H1 (cell line): ENCODE measurements at places on chromosomes 1 and 21. TPM values are rescaled to one million over a fixed set of nuclear protein-coding genes. Genes with fewer than 3 reads are reported as not detected.

TEDDM1 gene
- total RNA-seq: not detected in 2 replicates

BEND5 gene
- total RNA-seq: 6.5 and 7.5 TPM in 2 replicates

DNA sequence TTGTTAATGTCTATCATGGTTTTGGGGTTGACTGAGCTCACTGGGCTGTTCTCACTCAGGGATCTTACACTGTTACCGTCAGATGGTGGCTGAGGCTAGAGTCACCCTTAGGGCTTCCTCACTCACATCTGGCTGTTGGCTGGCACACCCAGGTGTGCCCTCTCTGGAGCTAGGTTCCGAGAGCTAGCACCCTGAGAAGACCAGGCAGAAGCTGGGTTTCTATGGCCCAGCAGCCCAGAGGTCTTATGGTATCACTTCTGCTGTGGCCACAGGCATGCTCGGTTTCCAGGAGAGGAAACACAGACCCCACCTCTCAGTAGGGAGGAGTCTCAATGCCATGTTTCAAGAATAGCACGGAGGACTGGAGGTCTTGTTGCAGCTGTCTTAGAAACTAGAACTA, 20.7 kb upstream of the KIF1B start:
- H3K27ac ChIP-seq: no peak overlapping the region
- H3K27me3 ChIP-seq: no peaks in the 10 kb centered on the region
- H3K36me3 ChIP-seq: no peaks in the 10 kb centered on the region
- H3K4me1 ChIP-seq: peaks cover 2% of the 10 kb centered on the region; the same call in 1 of the 2 replicates
- no peak overlapping the region for H3K4me3 ChIP-seq

DNA sequence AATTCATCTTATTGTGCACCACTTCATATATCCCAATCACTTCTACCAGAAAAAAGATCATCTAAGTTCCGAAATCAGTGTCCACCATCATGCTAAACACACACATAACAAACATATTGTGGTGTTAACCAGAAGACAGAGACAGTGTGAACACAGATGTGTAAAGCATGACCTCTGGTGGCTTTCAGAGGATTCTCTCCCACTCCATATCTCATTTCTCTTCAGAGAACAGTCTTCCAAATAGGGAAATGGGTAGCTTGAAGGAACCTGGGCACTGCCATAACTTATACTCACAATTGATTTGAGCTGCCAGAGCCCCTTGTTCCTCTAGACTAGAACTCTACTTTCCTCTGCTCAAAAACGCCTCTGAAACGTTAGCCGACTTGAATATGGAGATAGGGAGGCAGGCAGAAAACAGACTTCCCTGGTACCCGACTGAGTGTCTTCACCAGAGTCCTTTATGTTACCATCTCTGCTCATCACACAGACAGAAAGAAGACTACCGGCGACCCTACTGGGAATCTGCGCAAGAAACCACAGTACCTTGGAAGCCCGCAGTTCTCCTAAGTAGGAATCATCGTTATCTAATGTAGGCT, 1.8 kb upstream of the ELAPOR1 start:
- no peak overlapping the region for H3K27ac ChIP-seq
- H3K36me3 ChIP-seq: no peaks in the 10 kb centered on the region; the same call in 1 of the 2 replicates

- no peak for DNase-seq
- H3K27ac ChIP-seq: no peak overlapping the region
- H3K4me1 ChIP-seq: 0 out of 2 replicates have a peak, but pooled peaks cover 4% of the 10 kb centered on the region
- H3K27me3 ChIP-seq: peaks cover 11% of the 10 kb centered on the region
Observed at GRCh38 chr1:16607433-16607851, 5.9 kb downstream of the NBPF1 start.

PRAMEF15 gene
- total RNA-seq: not detected in 2 replicates

DNA sequence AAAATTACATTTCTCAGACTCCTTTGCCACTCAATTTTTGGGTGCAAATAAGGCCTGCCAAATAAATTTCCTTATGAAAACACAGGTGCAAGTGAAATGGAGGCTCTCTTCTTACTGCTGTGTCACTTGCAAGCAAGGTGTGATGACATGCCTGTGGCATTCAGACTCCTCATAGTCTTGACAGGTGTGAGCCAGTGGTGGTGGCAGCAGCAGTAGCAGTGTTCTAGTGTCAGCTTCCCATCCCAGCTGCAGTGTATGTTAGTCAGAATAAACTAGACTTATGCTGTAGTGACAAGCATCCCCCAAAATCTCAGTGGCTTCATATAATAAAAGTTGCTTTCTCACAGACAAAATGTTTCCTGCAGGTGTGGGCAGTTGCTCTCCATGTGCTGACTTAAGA, 3.8 kb upstream of the EEIG2 start:
- no peaks in the 10 kb centered on the region for H3K27me3 ChIP-seq
- H3K27ac ChIP-seq: no peak overlapping the region
- no peak overlapping the region for H3K4me3 ChIP-seq
- peaks cover 10% of the 10 kb centered on the region for H3K4me1 ChIP-seq
- no peaks in the 10 kb centered on the region for H3K36me3 ChIP-seq

DNA sequence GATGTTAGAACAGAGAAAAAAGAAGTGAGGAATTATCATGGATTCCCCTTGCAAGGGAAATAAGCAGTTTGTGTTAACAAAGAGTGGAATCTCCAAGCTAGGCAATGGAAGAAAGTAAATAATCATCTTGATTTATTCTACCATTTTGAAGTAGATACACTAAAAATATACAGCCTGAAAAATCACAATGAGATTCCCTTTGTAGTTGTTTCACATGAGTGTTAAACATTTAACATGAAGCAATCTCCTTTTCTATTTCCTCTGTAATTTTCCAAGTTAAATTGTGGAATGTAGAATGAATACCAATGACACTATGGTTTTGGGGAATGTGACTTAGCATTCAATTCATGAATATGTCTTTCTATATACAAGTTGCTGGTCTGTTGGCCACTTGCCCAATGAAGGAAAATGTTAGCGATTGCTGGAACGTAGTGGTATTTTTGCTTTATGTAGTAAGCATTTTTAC, 5.7 kb downstream of the TGFB2 start:
- H3K4me3 ChIP-seq: no peak overlapping the region
- DNase-seq: no peak
- H3K36me3 ChIP-seq: no peaks in the 10 kb centered on the region

ANGPTL7 gene
- total RNA-seq: not detected in 2 replicates

- DNase-seq: no peak
- no peak overlapping the region for H3K27ac ChIP-seq
- H3K27me3 ChIP-seq: no peaks in the 10 kb centered on the region
- no peaks in the 10 kb centered on the region for H3K4me1 ChIP-seq
Observed at GRCh38 chr1:184113251-184113650, 61.7 kb downstream of the TSEN15 start.

GRCh38 chr21:31446226-31446855, 102.3 kb upstream of the TIAM1 start:
- DNase-seq: no peak
- H3K4me1 ChIP-seq: no peaks in the 10 kb centered on the region
- H3K27ac ChIP-seq: no peak overlapping the region
- no peak overlapping the region for H3K4me3 ChIP-seq

IFNLR1 gene
- 9.2 and 10.1 TPM in 2 replicates for total RNA-seq

DNA sequence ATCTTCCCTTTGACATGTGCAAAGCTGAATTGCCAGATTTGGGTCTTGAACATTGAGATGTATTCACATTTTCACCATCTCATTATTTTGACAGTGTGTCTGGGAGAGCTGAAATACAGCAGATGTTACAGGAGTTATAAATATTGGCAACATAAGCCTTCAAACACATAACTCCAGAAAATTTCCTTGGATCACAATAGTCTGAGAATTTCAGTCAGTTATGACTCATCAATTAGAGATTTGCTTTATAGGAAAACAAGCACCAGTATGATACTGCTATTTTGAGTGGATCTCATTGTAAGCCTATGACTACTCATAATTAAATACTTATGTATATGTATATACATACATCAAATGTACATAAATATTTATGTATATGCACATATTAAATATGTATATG, 1171.8 kb downstream of the AMY1C start:
- no peaks in the 10 kb centered on the region for H3K36me3 ChIP-seq
- no peak overlapping the region for H3K27ac ChIP-seq
- no peaks in the 10 kb centered on the region for H3K4me1 ChIP-seq
- H3K4me3 ChIP-seq: no peak overlapping the region
- no peak for DNase-seq
- H3K27me3 ChIP-seq: no peaks in the 10 kb centered on the region

DNA sequence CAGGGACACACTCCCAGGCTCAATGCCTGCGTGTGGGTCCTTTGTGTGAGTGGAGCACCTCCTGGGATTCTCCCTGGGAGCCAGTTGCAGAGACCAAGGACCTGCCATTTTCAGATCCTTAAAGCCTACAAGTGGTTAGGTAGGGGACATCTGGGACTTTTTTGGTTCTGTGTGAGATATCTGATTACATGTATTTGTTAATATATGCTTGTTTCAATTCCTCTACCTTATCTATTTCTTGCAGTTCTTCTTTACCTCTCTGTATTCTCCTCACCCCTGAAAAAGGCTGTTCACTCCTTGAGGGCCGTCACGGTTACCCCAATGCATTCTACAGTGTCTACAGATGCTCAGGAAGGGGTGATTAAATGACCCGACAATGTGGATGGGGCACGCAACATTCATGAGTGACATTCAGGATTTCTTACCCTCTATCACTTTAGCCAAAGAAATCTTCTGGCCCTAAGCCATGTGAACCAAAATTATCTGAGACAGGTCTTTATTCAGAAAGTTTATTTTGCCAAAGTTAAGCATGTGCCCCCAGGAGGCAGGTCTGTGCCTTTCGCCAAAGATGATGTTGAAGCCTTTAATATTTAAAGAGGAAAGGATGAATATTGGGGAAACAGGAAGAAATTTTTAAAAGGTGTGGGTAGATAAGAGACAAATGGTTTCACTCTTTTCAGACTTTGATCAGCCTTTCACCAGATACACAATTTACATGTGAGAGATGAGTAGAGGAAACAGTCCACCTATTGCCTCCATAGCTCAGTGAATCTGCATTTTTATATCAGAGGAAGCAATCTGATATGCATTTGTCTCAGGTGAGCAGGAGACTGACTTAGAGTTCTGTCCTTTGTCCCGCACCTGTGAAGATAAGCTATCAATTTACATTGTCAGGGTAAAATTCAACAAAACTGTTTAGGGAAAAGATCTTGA, 44.6 kb upstream of the MPZL1 start:
- no peak overlapping the region for H3K27ac ChIP-seq
- no peak overlapping the region for H3K4me3 ChIP-seq
- no peaks in the 10 kb centered on the region for H3K4me1 ChIP-seq
- H3K36me3 ChIP-seq: no peaks in the 10 kb centered on the region

- H3K4me1 ChIP-seq: peaks cover 3% of the 10 kb centered on the region
- peak overlapping the region; percentile 64 for H3K4me3 ChIP-seq
- peak; percentile 80 for DNase-seq
- no peaks in the 10 kb centered on the region for H3K36me3 ChIP-seq
Observed at GRCh38 chr1:180912211-180912800, 391 bp upstream of the KIAA1614 start.

DNA sequence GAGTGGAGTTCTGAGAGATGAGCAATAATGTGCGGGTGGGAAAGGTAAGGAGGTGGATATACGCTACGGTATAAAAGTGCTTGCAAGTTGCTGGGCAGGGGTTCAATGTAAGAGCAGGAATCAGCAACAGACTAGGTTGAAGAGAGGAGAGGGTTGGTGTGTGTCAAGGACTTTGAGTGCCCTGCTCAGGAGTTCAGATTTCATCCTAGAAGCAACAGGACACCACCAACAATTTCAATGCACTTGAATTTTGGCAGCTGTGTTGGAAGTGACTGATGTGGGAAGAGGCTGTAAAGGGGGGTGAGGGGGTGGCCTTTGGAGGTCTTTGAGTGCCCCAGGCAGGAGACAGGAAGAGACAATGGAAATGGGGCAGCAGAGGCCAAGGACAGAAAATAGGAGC, 57.3 kb downstream of the RHOU start:
- H3K36me3 ChIP-seq: no peaks in the 10 kb centered on the region
- H3K4me1 ChIP-seq: no peaks in the 10 kb centered on the region
- no peak overlapping the region for H3K4me3 ChIP-seq
- DNase-seq: no peak
- no peaks in the 10 kb centered on the region for H3K27me3 ChIP-seq

FAM72A gene
- total RNA-seq: 19.7 and 23.0 TPM in 2 replicates

DNA sequence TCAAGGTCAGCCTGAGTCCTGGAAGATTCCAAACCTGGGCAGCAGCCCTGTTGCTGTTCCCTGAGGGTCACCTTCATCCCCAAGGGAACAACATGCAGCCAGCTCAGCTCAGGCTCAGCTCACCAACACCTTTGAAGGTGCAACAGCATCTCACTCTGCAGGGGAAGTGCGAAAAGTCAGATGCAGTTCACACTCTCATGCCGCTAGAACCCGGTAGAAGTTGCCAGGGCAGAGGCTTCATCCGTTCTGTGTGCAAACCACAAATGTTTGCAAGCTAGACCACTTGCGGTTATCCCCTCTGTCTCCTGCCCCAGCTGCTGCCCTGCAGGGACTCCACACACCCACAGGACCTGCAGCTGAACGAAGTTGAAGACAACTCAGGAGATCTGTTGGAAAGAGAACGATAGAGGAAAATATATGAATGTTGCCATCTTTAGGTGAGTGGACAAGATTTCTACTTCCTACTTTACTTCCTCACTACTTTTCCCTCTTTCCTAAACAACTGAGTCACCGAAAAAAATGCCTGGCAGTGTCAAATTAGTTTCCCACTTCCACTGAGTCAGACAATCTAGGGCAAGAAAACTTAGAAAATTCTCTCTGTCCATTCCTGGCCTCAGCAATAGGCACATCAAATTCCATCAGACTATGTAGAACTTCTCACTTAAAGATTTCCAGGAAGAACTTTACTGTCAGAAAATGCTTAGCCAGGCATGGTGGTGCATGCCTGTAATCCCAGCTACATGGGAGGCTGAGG, 1.8 kb upstream of the FCRL6 start:
- H3K27me3 ChIP-seq: no peaks in the 10 kb centered on the region
- H3K36me3 ChIP-seq: no peaks in the 10 kb centered on the region

TDRD5 gene
- total RNA-seq: 1.3 and 1.4 TPM in 2 replicates

- no peaks in the 10 kb centered on the region for H3K4me1 ChIP-seq
- no peak overlapping the region for H3K27ac ChIP-seq
- H3K27me3 ChIP-seq: no peaks in the 10 kb centered on the region
- no peak for DNase-seq
- no peak overlapping the region for H3K4me3 ChIP-seq
- H3K36me3 ChIP-seq: no peaks in the 10 kb centered on the region
Observed at GRCh38 chr1:93960641-93961147, 51.5 kb upstream of the GCLM start.

TMPRSS2 gene
- 9.2 and 13.2 TPM in 2 replicates for total RNA-seq

REN gene
- total RNA-seq: not detected in 2 replicates

SIM2 gene
- 0.26 and 0.34 TPM in 2 replicates for total RNA-seq

OLFML3 gene
- 55.3 and 56.0 TPM in 2 replicates for total RNA-seq

DNA sequence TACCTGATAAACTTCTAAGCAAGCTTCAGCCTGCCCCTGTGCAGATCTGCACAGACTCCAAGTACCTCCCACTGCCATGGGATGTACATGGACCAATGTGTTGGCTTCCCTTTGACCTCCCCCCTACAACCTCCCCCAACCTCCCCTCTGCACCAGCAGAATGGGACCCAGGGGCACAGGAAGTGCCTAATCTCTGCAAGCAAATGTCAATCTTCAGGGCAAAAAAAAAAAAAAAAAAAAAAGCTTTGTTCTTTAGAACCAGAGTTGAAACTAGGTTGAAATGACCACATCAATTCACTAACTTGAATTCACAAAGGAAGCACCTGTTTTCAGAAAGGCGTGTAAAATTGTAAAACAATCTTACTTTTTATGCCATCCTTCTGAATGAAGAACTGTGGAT, 53.9 kb upstream of the TIAM1 start:
- H3K27me3 ChIP-seq: no peaks in the 10 kb centered on the region
- H3K4me3 ChIP-seq: no peak overlapping the region
- no peaks in the 10 kb centered on the region for H3K36me3 ChIP-seq
- DNase-seq: no peak
- no peak overlapping the region for H3K27ac ChIP-seq
- peaks cover 5% of the 10 kb centered on the region; the same call in 1 of the 2 replicates for H3K4me1 ChIP-seq

FAF1 gene
- total RNA-seq: 63.9 and 65.9 TPM in 2 replicates

TMEM54 gene
- 7.3 and 9.5 TPM in 2 replicates for total RNA-seq
